ENCODE measurements at places on chromosomes 7 and 10.

- no peak for DNase-seq
These were observed 282.8 kb upstream of the MGMT start for GRCh38 chr10:129184196-129184595.

- no peak for DNase-seq
These were observed at the start of gene SUN3 for GRCh38 chr7:48028938-48029337. TSS of gene SUN3 (minus strand) at chr7:48029107. CDS start at chr7:48028938, 169 bp downstream.

- no peak for DNase-seq
These were observed 1.3 kb downstream of the SPRN start for GRCh38 chr10:133422807-133423771.

DNA sequence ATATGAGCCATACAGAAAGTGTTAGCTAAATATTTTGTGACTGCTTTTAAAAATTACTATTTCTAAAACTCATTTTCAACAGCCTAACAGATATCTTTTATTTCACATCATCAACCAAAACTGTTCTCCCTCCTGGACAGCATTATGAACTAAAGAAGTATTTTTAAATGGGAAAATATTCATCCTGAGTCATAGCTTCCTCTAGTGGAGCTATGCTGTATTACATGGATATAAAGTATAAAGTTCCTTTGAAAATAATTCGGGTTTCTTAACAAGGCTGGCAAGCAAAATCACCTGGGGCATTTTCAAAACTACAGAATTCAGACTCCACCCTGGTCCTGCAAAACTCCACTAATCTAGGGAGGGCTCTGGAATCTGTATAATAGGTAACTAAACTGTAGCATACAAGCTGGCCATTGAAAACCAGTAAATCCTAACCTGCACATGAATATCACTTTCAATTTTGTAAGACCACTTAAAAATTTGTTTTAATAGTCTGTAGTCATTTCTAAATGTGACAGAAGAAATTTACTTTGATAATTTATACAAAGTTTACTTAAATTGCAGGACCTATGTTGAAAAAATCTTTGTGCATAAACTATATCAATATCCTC is 53.5 kb downstream of the SCIN start:
- DNase-seq: peak; percentile 53

DNA sequence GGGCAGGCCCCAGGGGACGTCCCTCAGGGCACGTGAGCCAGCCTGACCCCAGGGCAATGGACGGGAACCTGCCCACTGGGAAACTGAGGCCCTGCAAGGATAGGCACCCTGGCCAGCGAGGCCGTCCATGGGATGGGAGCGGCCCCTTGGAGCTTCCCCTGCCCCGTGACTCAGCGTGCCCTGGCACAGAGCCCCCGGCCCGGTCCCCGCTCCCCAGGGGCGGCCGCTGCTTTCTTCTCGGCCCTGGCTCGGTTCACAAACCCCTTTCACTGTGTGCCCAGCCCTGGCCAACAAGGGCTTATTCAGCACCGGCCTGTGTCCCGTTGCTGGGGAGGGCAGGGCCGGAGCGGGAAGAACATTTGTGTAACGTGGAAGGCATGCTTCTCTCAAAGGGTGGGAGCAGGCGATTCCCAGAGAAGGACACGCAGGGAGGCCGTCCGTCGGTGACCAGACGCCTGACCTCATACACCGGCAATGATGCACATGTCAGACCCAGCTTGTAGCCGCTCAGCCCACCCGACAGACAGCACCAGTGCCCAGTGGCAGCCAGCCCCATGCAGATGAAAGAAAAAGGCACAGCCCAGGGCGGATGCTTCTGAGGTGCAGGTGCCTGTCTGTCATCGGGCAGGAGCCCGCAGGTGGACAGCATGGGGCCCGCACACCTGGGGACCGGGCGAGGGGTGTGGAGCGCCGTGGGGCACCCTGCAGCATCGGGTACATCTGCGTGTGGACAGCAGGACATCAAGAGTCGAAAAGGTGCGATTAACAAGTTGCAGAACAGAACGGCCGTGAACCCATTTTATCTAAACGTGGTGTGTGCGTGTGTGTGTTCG is 94.5 kb downstream of the PDGFA start:
- no peak for DNase-seq

DNA sequence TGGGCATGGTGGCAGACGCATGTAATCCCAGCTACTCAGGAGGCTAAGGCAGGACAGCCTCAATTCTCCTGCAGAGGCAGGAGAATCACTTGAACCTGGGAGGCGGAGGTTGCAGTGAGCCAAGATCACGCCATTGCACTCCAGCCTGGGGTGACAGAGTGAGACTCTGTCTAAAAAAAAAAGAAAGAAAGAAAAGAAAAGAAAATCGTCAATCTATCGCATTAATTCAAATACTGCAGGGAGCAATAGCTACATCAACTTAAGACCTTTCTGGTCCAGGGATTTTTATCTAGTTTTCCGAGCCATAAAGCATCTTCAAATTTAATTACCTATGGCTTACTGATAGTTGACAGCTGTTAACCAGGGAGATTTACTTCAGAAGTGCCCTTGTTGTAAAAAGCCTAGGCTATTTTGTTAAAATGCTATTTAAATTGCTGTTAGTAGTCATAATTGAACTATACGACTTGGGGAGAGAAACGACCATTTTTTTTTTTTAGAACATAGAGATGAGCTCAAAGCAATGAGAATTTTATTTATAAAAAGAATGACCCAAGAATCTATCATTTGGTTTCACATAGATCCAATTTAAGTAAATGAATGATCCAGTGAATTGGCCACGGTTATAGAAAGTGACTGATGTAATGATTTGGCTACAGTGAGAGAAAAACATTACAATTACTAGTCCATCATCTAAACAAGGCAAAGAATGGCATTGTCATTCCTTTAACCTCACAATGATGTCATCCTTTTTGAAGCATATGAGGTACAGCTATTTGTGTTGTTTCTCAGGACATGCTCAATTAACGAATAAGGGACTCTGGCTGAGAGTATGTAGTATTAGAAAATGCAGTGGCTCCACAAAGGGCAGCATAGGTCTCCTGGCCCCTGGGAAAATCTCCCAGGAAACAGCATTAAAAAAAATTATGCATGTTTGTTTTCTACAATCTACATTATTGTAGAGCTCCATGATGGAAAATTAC is 85.3 kb downstream of the SEMA3C start:
- DNase-seq: no peak

- peak; percentile 34 for DNase-seq
These were observed 276.1 kb downstream of the DNAJB6 start for GRCh38 chr7:157612664-157613561.

GRCh38 chr7:35695473-35695850 is 527 bp upstream of the HERPUD2 start:
- peak; percentile 38 for DNase-seq

- DNase-seq: peak; percentile 69
These were observed at the start of gene FBXW4 for GRCh38 chr10:101694674-101695403. TSS of gene FBXW4 (minus strand) at chr10:101695170. CDS start at chr10:101695105, 65 bp downstream.

DNA sequence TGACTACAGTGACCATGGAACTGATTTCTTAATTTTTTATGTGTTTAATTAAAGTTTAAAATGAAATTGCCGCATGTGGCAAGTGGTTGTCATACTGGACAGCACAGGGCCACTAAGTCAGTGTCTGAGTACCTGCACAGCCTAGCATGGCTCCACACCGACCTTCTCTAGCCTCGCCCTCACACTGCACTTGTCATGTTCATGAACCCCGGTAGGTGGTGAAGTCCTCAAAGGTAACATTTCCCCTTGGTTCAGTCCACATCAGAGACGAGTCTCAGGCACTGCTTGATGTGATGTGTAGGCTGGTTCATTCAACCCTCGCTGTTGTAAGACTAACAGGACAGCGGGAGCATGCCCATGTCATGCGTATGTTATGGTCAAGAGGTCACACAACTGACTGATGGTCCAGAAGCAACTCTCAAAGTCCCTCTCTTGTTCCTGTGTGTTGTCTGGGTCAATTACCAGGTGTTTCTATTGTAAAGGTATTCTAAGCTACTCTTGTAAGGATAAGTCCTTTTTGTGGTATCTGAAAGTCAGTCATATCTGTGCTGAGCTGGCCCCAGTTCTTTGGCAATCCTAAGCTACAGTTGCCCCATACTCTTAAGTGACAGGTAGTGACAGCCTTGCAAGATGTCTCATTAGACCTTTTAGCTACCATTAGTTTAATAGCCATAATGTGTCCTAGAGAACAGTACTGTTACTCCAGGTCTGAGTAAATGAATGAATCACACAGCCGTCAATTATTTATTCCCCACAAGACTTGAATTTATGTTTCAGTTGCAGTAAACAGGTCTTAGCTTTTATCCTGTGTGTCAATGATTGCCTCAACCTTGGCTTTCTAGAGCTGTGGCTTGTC is 32.9 kb upstream of the ZC3HAV1L start:
- no peak for DNase-seq

GRCh38 chr10:77626266-77626935 is 11.2 kb downstream of the KCNMA1 start:
- no peak for DNase-seq

- no peak for DNase-seq
These were observed 229.7 kb downstream of the TSPAN12 start for GRCh38 chr7:120628251-120628650.

Data from hematopoietic multipotent progenitor cell treated with erythropoietin and hydrocortisone succinate and interleukin-3 and kit ligand, for 6 days (in vitro differentiated cells).